ENCODE measurements at places on chromosomes 7 and 10.

GRCh38 chr7:106423821-106424475, 139.2 kb upstream of the NAMPT start:
- no peak for DNase-seq

DNA sequence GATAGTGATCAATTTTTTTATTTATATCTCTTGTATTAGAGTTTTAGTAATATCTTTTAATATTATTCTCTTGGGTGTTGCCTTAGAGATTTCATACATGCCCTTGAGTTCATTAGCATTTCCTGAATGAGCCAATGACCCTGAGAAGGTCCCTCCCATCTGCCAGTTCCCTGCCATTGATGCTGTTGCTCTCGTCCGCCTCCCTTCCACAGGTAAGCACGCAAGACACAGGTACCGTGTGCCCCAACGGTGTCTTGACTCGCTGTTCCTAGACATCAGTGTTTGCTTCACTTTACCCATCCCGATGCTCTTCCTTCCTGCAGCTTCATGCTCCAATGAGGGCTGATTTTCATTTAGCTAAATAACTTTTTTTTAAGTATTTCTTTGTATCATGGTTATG, 19.7 kb upstream of the PWWP2B start:
- DNase-seq, result no peak

GRCh38 chr7:103074519-103075336, at the start of the genes ARMC10 and FBXL13:
ARMC10 (plus strand) TSS chr7:103075140; CDS start chr7:103075273, 133 bp downstream.
FBXL13 (minus strand) TSS chr7:103074796.
- DNase-seq, result peak; percentile 75

DNA sequence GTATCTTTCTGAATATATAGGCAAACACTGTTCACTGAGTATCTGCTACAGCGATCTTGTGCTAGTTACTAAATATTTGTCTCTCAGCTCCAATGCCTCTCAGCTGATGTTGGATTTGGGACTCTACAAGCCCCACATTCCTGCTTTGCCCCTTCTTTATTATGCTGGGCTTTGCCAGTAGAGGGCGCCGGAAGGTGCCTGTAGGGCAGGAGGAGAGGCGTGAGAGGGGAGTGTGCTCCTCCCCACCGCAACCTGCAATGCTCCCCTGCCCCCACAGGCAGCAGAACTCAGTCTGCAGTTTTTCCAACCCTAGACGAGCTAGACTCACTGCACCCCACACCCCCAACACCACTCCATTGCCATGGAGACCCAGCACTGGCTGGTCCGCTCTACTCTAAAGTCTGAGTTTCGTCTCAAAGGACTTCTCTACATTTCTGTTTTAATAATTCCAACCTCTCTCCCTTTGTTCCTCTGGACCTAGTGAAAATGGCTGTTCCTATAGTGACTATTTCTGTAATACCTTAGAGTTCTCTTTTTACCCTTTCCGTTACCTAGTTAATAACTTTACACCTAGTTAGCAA, 337.6 kb downstream of the CCSER2 start:
- no peak for DNase-seq

GRCh38 chr10:95056744-95057363, 12.4 kb downstream of the CYP2C8 start:
- DNase-seq, result no peak

GRCh38 chr7:133983685-133984419, 143.3 kb upstream of the LRGUK start:
- DNase-seq, result no peak

GRCh38 chr7:158094671-158095226, 492.9 kb downstream of the PTPRN2 start:
- no peak for DNase-seq

DNA sequence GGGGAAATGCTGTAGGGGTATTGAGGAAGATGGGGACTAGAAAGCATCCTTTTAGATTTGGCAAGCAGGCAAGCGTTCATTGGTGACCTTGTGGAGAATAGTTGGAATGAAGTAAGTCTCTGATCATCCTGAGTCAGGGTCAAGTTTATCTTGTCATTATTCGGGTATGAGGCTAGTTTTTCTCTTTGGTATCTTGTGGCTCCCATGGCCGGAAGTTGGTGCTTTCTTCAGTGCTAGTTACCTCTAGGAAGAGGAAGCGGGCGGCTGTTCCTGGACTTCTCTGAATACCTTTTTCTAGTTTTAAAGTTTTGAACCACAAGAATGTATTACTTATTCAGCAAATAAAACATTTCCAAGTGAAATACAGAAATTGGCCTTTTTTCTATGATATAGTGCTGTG, 9.2 kb downstream of the CREM start:
- no peak for DNase-seq

GRCh38 chr10:132374176-132374575, 22.8 kb upstream of the PWWP2B start:
- DNase-seq, result no peak
